Small intestine (tissue), 16 donors: ENCODE measurements at places on chromosomes 4 and X.

GRCh38 chr4:24054910-24055309, 165.1 kb upstream of the PPARGC1A start:
- no peak for DNase-seq

DNA sequence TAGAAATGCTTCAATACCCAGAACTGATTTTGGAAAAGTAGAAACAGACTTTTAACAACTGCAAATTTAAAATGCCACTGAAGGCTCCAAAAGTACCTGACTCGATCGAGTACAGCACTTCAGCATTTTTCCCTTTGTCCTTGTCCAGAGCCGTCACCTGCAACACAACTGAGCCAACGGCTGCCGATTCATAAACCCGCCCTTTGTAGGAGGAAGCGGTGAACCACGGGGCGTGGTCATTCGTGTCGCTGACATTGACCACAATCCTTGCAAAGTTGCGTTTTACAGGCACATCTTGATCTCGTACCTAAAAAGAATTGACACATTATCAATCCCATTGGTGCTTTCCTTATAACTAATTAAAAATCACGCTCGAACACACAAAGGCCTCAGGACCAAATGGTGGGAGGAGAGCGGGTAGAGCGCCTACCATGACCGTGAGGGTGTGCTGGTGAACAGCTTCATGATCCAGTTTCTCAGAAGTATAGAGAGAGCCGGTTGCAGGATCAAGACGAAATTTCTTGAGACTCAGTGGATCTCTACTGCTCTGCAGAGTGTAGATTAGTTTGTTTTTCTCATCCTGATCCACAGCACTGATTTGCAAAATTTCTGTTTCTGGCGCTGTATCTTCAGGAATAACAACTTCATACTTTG, 72.8 kb upstream of the MTNR1A start:
- no peak for DNase-seq

DNA sequence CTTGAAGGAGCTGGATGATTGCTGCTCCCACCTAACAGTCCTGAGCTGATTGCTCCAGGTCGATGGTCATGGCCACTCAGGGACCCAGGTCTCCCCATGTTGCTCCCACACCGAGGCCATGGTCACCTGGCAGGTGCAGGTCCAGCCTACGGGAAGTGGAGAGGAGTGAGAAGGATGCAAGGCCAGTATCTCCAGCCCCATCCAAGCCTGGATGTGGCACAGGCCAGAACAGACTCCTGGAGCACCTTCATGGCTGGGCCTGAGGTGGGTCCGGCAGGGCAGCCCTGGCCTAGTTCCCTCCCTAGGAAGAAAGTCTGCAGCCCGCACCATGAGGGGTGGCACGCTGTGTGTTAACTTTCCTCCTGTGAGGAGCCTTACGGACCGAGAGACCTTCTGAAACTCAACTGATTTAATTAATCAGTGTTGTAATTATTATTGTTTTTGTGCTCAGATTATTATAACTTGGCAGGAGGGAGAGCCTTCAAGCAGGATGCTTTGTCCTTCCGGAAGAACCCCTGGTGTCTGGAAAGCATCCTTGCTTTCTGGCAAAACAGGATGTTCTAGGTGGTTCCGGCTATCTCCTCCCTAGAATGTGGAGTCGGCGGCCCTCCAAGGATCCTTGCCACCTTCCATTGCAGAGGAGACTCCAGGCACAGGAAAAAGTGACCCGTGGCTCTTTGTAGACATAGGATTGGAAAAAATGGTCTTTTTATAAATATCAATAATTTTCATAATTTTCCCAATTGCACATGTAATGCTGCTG, 92.3 kb upstream of the ADRA2C start:
- no peak for DNase-seq

DNA sequence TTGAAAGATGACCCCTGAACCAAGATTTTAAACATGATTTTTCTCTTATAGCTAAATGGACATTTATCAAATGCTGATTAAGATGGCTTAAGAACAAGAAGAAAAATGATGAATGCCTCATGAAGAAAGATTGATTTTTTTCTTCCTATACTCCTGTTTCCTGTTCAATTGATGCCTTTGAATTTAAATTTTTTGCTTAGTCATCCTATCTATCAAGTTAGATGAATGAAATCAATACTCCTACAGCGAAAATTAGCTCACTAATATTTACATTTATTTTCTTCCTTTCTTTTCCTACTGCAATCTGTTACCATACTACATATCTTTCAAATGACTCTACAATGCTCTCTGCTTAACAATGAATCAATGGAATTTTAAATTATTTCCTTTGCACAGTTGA, 773.6 kb upstream of the DIAPH2 start:
- DNase-seq: no peak

DNA sequence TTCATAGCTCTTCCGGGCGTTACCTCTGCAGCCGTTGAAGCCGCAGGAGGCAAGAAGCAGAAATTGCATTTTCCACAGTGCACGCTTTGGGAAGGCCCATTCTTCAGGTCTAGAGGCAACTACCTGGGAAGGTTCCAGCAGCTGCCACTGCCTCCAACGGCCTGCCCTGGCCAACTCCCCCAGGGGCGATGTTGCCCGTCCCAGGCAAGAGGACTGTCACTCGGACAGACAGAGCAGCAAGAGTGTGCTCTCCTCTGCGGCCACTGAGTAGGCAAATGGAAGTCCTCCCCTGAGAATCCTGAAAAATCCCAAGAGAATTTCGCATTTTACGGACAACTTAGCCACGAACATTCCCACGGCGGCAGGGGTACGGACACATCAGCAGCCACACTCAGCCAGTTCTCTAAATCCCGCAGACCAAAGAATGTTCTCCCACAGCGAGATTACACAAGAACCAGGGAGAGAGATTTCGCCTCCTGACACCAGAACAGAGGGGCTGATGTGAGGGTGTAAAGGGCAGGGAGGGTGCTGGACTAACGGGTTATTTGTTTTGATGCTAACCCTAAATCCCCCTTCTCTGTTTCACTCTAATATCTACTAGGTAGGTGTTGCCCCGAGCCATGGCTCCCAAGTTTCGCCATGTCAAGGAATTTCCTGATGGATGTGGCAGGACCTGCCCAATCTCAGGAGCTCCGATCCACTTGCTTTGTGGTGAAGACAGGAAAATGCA, 63.8 kb downstream of the SEPSECS start:
- DNase-seq: no peak

DNA sequence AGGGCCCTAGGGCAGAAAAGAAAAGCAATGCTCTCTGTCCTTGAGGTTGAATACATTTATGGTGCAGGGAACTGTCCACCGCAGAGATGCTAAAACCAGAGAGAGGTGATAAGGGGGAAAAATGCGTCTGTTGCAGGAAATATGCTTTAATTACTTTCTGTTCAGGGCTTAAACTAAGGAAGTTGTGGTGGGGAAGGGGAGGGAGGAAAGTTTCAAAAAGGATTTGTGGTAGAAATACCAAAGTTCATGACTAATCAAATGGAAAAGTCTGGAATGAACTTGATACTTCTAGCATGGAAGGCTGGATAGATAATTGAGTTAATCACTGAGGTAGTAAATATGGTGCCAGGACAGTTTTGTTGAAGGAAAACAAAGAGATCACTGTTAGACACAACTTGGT, 99.0 kb downstream of the ASB9 start:
- DNase-seq: no peak

DNA sequence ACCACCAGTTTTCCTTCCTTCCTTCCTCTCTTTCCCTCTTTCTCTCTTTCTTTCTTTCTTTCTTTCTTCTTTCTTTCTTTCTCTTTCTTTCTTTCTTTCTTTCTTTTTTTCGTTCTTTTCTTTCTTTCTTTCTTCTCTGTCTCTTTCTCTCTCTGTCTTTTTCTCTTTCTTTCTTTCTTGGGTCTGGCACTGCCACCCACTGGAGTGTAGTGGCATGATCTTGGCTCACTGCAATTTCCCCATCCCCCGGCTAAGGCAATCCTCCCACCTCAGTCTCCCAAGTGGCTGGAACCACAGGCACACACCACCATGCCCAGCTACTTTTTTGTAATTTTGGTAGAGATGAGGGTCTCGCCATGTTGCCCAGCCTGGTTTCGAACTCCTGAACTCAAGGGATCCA, 51.6 kb upstream of the NHS start:
- DNase-seq: no peak
